Hypothalamus (tissue), 51 donors: ENCODE measurements at places on chromosomes 7 and 10.

GRCh38 chr7:73888959-73889358 lies 28.0 kb downstream of the TMEM270 start:
- no peak for DNase-seq

- DNase-seq, result no peak
These were observed 31.2 kb downstream of the SMNDC1 start for GRCh38 chr10:110273474-110273873.

DNA sequence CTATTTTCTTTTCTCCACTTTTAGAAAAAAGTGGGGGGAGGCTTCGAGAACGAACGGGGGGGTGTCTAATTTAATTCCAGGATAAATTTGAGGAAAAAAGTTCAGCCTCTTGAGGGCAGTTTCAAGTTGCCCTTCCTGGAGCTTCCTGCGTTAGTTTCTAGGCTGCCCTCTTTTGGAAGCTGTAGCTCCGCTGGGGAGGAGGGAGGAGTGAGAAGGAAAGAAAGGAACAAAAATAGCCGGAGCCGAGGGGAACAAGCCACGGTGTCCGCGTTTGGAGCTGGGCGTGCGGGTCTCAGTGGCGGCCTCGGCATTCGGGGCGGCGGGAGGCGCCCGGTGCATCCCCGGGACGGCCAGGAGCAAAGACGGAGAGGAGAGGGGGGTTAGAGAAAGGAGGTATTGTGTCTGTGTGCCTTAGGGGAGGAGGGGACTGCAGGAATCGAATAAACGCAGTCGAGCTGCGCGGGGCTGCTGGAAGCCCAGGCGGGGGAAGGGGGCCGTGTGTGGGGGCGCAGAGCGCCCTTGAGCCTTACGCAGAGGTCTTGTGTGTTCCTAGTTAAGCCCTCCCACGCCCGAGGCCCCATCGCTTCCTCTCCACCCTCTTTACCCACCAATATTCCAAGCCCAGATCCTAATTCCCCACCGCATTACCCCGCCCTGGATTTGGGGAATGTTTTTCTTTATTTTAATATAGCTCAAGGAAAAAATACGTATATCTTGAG lies 2.0 kb upstream of the TNRC18 start:
- DNase-seq, result peak; percentile 66

DNA sequence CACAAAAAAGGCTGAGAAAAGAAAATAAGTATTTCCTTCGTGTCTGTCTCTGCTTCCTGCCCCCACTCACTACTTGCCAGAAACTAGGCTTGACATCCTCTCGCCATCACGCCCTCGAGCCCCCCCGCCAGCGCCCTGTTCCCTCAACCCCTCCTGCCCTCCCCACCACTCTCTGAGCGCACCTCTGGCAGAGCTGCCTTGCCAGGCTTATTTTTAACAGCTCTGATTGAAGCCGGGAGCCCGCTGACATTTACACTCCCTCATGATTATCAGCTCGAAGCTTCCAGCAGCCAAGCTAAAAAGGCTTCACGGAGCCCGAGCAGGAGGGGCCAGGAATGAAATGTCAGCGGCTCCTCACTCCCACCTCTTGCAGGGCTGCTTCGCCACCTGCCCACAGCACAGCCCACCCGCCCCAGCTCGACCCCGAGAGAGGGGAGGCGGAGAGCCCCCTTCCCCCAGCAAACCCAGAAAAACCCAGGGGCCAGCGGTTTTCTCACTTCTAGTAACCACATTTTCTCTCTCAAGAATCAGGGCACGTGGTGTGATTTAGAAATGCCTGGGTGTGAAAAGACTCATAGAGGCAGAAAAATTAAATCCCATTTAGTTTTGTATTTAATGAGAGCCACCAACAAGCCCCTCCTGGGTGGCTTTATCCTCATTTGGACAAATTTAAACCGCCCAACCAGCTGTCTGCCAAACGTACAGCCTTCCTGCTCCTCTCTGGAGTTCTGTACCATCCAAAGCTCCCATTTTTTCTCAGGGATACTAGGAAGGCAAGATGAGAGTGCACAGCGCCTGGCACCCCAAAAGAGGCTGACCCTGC lies 89.3 kb downstream of the SLIT1 start:
- peak; percentile 13 for DNase-seq

GRCh38 chr10:83764666-83765065 lies 374.6 kb upstream of the GHITM start:
- DNase-seq, result no peak

GRCh38 chr7:131568970-131569369 lies 12.5 kb upstream of the PODXL start:
- no peak for DNase-seq

GRCh38 chr10:63627881-63628296 lies 106.7 kb downstream of the REEP3 start:
- DNase-seq, result no peak

GRCh38 chr7:135445690-135446089 lies 64.2 kb downstream of the CNOT4 start:
- DNase-seq, result no peak

- no peak for DNase-seq
These were observed 62.7 kb upstream of the ZPBP start for GRCh38 chr7:50155755-50156154.

DNA sequence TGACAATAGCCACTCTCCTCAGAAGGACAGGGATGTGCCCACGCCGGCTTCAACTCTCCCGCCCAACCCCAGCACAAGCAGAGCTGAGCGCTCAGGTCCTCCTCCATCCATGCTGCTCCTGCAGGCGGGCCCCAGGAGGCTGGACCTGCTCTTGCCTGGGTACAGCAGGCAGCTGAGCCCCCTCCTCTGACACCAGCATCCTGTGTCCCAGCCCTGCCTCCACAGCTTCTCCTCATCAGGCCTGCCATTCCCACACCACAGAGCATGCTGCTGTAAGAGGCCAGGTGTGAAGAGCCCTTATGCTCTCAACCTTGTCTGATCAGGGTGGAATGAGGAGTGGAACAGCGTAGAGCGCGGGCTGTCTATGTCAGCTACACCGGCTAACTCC lies 302.2 kb downstream of the PTPRN2 start:
- DNase-seq, result no peak

DNA sequence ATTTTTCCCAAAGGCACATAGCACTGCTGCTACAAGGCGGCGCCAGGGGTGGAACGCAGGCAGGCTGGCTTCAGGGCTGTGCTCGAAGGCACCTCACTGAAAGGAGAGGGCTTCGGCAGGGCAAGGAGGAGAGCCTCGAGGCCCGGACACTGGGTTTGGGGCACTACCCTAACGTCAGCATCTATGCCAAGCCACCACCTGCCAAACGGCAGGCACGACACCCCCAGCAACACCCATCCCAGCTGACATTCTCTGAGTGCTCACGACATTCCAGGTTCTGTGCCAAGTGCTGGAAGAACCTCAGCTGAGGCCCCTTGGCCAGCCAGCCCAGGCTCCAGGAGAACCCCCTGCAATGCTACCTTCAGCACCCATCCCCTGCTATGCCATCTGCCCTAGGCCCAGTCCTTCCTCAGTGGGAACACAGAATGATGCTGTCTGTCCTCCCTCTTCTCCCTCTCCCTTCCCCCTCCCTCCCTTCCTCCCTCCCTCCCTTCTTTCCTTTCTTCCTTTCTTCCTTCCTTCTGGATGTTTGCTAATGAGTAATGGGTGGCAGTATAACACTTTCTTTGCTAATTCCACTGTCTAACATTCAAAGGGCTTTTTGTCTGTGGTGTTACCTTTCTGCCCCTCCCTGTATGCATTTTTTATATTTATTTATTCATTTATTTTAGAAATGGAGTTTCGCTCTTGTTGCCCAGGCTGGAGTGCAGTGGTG lies 24.3 kb downstream of the ZCCHC24 start:
- no peak for DNase-seq

GRCh38 chr7:96122746-96123145 lies 199.2 kb downstream of the SLC25A13 start:
- no peak for DNase-seq

DNA sequence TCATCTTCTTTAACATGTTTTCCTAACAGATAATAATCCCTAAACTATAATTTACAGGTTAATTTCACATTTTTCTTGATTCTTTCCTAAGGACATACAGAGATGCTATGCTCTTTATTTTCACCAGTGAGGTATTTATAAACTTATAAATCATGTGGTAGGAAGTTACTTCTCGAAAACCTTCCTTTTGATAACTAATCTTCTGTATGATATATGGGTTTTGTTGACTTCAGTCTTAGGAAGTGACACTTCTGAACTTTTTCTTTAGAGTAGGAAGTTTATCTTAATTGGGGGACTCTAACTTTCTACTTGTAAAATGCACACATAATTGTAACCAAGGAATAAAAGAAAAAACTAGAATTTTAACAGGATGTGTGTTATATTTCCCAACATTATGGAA lies 9.8 kb upstream of the PNPLA8 start:
- DNase-seq, result no peak

DNA sequence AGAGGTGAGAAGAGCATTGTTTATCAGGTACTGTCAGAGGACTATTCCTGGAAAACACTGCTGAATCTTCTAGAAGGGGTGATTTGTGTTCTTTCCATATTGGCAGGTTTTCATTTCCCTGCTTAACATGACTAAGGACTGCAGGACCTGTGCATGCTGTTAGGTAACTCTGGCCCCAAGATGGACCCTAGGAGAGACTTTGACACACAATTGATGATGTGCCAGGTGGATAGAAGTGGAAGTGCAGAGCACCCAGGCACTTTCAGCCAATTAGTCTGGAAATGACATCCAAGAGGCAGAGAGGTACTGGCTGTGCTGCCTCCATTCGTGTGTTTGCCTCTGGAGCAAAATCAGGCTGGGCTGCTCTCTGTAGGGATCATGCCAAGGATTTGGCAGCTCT lies 496.3 kb upstream of the GALNT17 start:
- DNase-seq, result no peak

- no peak for DNase-seq
These were observed 447.3 kb upstream of the NRP1 start for GRCh38 chr10:33781606-33782395.

- no peak for DNase-seq
These were observed 56.8 kb downstream of the GLRX3 start for GRCh38 chr10:130193033-130193432.

GRCh38 chr7:133676805-133677370 lies 424.0 kb downstream of the EXOC4 start:
- DNase-seq, result no peak

GRCh38 chr7:56291-56913 lies 136.0 kb upstream of the FAM20C start:
- DNase-seq, result no peak
